Left lobe of liver (tissue), 2 donors: ENCODE measurements at places on chromosomes 16 and 17.

GRCh38 chr16:61820398-61820797 is 215.8 kb downstream of the CDH8 start:
- DNase-seq: no peak

DNA sequence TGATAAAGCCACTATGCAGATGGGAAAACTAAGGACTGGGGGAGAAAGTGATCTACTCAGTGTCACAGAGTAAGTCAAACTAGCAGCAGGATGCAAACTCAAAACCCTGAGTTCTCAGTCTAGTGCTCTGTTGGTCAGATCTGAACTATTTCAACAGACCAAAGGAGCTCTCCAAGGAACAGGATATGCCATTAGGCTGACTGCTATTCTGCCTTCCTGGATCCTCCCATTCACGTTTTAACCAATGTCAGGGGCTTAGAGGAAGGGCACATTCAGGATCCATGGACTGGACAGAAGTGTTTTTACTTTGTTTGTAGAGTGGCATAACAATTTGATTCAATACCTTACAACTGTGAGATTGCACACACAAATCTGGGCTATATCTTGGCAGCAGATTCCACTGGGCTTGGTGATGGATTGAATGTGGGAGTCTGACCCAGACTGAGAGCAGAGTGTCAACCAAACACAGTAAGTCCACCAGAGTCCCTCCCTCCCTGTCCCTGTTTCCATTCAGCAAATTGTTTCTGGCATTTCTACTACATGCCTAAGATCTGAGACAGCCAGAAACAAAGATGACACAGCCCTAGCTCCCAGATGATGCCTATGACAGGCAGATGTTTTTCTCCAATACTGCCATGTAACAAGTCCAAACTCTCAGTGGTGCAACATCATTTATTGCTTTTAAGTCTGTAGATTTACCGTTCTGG is 337.8 kb upstream of the CDH5 start:
- DNase-seq: no peak

DNA sequence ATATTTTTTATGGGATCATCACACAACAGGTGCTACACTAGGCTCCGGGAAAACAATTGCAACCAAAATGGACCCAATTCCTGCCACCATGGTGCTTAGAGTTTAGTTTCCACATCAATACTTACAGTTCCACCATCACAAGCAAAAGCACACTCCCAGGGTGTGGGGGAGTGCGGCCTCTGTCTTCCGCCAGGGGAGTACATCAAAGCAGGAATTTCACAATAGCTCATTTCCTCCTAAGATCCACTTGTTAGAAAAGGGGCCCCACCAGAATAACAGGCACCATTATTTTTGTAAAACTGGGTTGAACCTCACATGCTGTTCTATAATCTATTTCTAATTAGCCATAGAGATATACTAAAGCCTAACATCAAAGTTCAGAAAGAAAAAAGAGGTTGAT is 44.3 kb upstream of the PSMD7 start:
- no peak for DNase-seq

GRCh38 chr17:51261024-51261963 is 948 bp downstream of the UTP18 start:
- DNase-seq: no peak

DNA sequence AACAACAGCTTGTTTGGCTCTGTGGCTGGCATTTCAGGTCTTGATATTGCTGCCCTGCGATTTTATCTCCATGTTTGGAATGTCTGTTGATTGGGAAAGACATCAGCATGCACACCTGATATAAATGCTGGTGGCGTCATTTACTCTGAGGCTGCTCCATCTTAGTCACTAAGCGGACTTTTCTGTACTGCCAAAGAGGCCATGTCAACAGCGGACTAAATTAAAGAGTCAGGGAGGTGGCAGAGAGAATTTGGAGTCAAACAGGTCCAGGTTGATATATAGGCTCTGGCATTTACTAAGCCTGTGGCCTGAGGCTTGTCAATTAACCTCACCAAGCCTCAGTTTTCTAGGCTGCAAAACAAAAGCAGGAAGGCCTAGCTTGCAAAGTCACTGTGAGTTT is 6.2 kb downstream of the RBFOX1 start:
- no peak for DNase-seq

DNA sequence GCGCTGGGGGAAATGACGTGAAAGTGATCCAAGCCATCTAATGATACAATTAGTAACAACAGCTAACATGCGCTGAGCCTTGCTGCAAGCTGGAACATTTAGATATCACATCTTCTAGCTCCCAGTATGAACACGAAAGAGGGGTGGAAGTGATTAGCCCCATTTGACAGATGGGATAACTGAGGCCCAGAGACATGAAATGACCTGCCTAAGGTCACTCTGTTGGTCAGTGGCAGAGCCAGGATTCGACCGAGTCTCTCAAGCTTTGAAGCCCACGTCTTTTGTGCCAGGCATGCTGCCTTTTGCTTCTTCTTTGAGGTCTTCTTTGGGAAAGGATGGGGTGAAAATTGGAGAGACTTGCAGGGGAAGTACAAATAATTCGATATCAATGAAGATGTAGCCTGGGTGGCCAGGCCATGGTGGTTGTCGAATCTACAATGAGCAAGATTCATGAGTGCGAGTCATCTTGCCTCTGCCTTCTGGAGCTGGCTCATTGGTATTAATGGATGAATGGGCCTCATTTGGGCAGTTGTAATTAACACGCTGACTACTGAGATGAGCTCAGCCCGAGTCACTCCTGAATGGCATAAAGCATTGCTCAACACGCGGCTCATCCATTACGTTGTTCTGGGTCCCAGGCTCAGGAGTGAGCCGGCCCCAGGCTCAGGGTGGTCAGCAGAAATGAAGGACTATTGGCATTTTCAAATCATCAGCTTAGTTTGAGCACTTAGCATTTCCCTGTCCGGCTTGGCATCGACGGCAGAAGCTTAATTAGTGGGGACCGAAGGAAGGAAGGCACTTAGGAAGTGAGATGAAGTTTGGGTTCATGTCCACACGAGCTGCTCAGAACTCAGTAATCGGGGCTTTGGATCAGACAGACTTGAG is 28.0 kb upstream of the GPRC5B start:
- DNase-seq: no peak

GRCh38 chr17:69213059-69213813 is 15.4 kb downstream of the ABCA10 start:
- no peak for DNase-seq

- DNase-seq: no peak
Observed at GRCh38 chr17:66398617-66399016, 96.2 kb downstream of the PRKCA start.

DNA sequence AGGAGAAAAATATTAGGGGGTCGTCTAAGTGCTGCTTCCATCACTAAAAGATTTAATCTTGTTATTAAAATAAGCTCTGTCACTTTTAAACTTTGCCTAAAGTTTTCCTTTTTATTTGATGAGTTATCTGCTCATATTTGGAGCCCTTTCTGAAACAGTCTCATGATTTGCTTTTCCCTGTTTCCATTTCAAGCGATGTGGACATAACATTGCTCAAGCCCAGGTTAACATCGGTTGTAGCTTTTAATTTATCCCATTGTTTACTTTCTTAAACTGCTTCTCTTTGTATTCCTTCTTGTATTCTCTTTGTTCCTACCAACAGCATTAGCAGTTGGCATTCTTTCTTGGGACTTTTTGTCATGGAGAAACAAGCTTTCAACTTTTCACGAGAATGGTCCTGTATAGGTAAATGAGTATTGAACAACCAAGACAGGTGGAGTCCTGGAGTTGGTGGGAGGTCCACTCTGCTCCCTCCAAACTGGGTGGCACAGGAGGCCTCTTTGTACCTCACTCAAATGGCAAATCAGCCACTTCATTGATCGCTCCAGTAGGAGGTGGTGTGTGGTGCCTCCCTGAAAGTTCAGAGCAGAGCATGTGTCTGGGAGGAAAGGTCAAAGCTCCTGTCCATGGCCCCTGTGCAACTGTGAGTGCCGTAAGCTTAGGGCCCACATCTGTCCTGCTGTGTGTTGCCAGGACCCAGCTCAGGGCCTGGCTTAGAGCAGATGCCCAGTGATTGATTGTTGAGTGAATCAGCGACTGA is 107.0 kb downstream of the CYLD start:
- no peak for DNase-seq

DNA sequence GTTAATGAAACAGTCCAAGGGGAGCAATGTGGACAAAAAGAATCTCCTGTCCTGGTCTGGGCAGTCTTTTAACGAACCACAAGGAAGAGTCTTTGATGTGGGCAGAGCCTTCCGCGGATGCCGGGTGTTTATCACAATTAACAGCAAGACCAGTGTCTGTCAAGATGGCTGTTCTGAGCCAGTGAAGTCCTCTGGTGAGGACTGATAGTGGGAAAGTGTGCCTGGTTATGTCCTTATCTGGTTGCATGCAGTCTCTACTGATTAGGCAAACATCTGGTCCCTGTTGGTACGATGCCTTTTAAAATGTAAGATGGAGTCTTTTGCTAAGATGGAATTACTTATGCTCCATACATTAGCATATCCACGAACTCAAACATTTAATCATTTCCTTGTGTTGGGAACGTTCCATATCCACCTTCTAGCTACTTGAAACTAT is 88.5 kb downstream of the ZNF18 start:
- no peak for DNase-seq

GRCh38 chr17:50920891-50921586 is 54.9 kb upstream of the TOB1 start:
- DNase-seq: no peak

DNA sequence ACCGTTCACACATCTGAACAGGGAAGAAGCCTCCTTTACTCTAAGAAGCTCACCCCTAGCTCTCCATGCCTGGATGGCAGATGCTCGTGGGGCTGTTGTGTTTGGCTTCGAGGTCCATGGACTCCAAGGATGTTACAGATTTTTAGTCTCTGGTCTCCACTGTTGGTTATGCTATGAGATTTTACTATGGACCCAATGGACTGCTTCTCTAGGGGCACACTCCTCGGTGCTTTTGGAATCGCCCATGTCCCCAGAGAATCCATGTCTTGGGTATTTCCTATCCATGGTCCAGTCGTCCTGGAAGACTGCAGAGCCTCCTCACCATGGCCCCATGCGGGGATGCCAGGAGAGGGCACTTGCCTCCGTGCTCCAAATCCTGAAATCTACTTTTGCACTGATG is 83.4 kb downstream of the KCNJ12 start:
- DNase-seq: no peak

DNA sequence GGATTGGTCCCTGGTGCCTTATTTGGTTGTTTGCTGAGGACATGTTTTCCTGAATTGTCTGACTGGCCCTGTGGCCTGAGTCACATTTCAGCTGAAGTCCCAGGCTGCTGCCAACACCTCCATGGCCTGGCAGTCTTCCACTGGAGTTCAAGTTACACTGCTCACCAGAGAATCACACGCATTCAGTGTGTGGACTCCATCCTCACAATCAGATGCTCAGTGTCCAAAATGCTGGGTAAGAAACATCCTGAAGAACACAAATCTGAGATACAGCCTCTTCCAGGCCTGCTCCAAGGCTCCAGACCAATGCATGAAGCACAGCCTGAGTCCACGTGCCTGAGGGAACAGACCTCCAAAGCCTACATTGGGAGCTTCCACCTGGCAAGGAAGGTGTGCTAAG is 19.2 kb downstream of the CD300LB start:
- DNase-seq: no peak
